ENCODE measurements at places on chromosomes 7 and 10.
A peak's percentile ranks its signal among the peaks of the same experiment; 100 is the strongest.

- peak; percentile 64 for ATAC-seq
Measured at GRCh38 chr10:68598978-68599770, 39.0 kb downstream of the TET1 start.

DNA sequence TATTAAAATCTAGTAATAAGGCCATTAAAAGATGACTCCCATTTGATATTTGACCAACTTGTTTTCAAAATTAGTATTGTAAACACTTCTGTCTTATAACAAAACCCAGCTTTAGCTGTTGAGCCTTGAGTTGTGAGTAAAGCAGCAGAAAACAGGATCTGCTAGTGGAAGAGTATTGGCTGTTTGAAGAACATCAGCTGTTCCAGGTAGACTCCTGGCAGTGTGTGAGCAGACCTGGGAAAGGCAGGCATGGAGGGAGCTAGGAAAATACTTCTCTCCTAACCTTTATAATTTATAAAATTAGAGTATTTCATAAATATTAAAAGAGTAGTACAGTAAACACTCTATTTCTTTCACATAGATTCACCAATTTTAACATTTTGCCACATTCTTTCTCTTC is 29.0 kb downstream of the KAT6B start:
- no peak for ATAC-seq

- ATAC-seq: peak; percentile 59
Measured at GRCh38 chr7:30988351-30989005, 24.7 kb downstream of the GHRHR start.

DNA sequence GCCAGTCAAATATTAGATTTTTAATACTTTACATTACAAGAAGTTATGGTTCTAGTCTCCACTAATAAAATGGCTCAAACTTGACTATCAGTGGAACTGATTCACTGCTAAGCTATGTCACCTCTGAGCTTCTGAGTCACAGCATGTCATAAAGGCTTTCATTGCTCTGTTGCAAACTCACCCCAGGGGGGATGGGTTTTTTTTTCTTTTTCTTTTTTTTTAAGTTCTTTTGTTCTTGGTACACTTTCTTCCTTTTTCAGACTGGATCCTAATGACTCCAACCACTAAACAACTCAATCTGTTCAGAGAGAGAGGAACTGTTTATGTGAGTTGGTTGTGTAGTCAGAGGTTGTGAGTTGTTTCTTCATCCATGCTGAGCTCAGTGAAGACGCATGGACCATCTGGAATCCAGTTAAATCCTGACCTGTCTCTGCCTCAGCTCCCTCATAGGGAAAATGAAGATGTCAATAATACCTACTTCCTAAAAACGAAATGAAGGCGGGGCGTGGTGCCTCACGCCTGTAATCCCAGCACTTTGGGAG is 11.0 kb downstream of the MYOF start:
- ATAC-seq: peak; percentile 73

DNA sequence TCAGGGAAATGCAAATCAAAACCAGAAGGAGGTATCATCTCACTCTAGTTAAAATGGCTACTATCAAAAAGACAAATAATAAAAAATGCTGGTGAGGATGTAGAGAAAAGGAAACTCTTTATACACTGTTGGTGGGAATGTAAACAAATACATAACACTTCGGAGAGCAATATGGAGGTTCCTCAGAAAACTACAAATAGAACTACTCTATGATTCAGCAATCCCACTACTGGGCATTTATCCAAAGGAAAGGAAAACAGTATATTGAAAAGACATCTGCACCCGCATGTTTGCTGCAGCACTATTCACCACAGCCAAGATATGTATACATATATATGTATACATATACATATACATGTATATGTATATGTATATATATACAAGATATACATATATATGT is 94.2 kb downstream of the C10orf90 start:
- ATAC-seq: no peak

DNA sequence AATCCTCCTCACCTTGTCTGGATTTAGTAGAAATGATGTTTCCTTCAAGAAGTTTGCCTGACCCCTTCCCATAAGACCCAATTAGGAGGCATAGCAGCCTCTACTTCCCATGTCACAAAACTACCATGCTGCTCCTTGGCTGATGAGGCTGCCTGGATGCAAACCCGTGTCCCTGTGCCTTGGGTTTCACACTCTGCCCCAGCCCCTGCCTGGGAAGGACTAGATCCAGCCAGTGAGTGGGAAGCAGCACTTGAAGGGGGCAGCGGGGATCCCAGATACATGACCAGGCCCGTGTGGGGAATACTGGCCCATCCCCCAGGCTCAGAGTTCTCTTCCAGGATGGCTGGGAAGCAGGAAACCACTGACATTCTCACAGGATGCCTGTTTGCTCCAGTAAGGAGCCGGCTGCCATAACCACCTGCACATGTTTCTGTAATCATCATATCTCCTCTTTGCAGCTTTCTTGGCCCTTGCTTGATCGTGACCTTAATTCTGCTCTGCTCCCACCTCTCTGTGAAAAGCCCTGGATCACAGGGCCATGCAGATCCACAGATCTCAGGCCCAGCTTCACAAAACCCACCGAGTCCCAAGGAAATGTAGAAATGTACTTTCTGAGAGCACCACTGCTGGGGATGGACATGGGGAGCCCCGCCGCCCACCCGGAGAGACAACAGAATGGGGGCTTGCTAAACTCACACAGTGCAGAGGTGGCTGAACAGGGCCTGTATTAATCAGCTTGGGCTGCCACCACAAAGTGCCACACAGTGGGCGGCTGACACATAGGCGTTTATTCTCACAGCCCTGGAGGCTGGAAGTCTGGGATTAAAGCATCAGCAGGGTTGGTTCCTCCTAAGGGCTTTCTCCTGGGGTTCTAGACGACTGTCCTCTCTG is 287.8 kb upstream of the IGFBP3 start:
- no peak for ATAC-seq

GRCh38 chr10:4151466-4151865 is 366.5 kb upstream of the KLF6 start:
- no peak for ATAC-seq

DNA sequence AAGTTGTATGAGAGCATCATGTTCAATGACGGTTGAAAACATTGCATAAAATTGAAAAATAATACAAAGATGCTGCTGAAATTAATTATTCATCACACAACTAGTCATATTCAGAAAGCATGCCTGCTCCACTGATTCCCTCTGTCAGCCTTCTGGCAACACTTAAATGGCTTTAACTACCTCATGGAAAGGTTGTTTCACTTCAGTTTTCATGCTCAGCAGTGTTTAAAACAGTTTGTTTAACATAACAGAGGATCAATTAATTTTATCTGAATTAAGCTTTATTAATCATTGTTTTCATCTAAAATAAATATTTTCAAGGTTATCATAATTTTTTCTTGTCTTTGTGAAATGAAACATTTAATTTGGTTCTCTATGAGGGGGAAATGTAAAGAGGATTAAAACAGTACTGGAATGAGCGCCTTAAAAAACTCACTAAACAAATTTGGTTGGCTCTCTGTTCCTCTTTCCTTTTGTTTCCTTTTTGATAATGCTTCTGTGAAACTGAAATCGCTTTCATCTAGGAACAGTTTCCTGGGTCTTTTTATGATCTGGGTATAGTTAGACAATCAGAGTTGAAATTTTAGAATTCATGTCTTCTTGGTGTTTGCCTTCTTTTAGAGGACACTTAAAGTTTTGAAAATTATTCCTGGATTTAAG is 427.4 kb downstream of the SH2D4B start:
- ATAC-seq: no peak

DNA sequence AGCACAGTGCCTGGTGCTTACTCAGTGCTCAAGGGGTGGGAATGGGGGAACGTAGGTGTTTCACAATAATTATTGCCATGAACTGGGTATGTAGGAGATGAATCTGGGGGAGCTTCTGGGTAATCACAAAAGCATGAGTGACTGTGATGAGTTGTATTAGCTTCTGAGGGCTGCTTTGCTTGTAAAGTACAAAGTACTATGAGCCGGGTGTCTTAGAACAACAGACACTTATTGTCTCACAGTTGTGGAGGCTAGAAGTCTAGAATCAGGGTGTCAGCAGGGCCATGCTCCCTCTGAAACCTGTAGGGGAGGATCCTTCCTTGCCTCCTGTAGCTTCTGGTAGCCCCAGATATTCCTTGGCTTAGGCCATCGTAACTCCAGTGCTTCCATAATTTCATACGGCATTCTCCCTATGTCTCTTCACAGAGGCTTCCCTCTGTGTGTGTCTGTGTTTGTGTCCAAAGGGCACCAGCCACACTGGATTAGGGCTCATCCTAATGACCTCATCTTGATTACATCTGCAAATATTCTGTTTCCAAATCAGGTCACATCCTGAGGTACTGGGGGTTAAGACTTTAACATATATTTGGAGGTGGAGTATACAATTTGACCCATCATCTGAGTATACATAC is 84.8 kb upstream of the AGBL3 start:
- ATAC-seq: no peak

GRCh38 chr10:113609704-113610108 is 54.1 kb downstream of the NRAP start:
- ATAC-seq: no peak

DNA sequence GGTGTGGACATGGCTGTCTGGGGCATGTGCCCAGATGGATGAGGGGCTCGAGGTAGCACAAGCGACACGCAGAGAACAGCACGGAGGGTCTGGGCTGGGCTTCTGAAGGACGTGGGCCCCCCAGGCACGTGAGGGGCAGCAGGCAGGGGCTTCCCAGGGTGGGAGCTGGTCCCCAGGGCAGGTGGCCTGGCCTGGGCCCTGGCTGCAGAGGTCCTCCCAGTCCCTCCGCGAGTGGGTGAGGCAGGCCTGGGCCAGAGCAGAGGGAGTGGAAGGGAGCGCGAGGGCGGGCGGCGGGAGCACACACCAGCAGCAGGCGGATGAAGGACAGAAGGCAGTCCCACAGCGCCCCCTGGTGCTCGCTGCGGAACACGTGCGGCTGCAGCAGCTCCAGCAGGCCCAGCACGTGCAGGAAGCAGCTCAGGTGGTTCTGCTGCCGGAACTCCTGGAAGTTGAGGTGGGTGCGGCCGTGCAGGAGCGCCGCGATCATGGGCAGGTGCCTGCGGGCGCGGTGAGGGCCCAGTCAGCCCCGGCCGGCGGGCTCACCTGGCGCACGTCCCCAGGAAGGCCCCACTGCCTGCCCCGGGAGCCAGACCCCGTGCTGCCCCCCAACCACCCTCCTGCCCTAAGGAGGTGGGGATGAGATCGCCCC is 14.7 kb upstream of the MICALL2 start:
- ATAC-seq: peak; percentile 82

DNA sequence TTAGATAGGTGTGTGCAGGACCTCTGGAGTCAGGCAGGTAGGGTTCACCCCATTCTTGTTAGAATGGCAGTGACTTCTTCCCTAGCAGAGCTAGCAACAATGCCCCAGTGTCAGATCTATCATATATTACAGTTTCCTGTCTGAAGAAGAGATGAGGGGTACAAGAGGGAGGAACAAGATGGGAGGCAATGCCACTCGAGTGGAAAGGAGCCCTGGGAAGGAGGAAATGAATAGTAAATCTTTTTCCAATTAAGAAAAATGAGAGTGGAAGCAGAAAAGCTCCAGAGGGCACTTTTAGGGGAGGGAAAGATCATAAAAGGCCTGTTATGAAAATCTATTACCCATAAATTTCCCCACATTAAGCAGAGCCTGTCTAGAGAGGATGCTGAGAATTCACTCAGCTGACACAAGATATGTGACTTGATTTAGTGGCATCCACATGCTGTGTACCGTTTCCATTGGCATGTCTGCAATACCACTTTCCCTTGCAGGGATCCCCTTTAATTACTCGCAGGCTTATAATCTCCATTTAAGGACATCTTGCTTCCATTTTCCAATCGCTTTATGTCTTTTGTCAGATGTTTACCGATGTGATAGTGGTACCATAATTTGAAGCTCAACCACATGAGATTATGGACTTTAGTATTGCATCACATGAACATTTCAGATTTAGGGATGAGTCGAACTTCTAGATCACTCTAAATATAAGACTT is 70.0 kb upstream of the AGBL3 start:
- no peak for ATAC-seq

GRCh38 chr10:110088367-110089104 is 80.8 kb downstream of the ADD3 start:
- no peak for ATAC-seq

DNA sequence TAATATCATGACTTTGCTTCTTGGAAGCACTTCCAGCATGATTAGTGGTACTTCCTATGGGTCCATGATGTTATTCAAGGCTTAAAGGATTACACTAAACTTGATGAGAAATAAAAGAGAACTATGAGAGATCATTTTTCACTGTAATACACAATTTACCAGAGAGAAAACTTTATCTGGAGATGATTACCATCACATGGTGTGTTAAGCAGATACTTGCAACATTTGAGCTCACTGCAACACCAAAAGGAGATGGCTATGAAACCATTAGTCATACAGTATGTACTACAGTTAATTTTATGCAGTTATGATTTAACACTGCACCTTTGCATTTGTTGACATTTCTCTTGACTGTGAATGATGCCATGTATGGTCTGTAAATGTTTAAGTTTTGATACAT is 311.3 kb upstream of the AOAH start:
- no peak for ATAC-seq

DNA sequence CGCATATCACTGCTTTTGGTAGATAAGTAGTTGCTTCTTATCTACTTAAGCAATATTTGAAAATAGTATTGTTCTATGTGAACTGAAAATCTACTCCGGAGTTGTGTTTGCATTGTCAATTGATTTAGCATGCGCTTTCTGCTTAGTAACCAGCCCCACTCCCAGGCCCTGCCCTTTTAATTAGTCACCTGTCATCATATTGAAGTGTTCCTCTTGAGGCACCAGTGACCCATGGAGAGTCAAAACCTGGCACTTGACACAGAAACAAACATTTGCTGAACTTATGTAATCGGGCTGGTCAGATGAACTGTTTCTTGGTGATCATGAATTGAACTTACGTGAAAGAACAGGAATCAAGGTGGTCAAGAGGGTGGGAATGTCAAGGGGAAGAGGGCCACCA is 27.8 kb upstream of the CDHR3 start:
- no peak for ATAC-seq

DNA sequence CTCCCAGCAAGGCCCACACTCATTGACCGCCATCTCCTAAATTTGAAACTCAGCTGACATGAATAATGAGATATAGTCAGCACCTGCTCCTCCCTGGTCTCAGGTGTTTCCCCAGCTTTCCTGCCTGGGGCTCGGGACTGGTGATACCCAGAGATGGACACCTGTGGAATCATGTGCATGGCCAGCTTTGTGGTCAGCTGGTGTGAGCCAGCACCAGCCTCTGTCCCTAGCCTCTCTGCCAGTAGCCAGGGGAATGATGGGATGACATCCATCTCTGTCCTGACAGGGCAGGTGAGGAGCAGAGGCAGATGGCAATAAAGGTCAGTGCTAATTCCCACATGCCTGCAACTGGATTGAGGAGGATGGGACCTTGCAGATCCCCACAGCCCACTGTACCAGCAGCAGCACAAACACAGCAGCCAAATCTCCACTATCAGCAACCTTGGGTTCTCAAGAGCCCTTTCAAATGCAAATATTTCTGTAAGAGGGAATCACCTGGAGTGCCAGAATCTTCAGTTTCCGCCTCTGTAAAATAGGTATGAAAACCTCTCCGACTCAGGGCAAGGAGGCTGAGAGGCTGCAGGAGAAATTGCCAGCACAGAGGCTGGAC is 329.2 kb upstream of the ZMIZ1 start:
- no peak for ATAC-seq

GRCh38 chr7:151520419-151521261 is 945 bp upstream of the RHEB start:
- peak; percentile 14 for ATAC-seq

GRCh38 chr7:80249184-80249583 is 114.6 kb downstream of the GNAI1 start:
- no peak for ATAC-seq
